NCI-H187 (cell line): ENCODE measurements at places on chromosomes 11 and 22.

DNA sequence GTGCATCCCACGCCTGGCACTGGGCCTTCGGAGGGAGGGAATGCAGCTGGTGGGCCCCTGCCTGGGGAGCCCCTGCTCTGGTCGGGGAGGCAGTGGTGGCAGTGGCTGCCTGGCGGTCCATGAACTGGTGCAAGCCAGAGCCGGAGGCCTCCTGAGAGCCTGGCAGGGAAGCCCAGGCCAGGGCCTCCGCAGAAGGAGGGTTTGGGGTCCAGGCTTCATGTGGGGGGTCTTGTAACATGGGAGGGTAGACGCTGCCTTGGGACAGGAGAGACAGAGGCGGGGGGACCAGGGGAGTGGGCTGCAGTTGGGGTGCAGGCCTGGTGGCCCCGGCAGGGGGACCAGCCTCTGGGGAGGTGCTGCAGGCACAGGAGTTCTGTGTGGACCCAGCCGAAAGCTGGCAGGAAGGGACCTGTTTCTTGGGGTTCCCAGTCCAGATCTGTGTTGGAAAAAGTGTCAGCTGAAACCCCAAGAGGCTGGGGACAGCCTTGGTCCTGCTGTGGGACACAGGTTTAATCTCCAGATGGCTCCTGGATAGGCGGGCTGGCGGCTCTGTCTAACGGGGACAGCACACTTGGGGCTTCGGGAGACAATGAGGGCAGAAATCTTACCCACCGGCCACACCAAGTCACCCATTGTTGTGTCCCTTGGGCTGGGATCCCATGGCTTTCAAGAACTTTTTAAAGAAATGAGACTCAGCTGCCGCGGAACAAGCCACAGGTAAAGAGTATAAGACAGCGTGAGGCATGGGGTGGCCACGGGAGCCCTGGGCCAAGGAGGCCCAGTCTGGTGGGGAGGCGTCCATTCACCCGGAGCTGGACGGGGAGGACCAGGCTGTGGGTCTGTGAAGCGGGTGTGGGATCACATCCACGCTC is 73.5 kb downstream of the KCNQ1 start:
- DNase-seq, result no peak

DNA sequence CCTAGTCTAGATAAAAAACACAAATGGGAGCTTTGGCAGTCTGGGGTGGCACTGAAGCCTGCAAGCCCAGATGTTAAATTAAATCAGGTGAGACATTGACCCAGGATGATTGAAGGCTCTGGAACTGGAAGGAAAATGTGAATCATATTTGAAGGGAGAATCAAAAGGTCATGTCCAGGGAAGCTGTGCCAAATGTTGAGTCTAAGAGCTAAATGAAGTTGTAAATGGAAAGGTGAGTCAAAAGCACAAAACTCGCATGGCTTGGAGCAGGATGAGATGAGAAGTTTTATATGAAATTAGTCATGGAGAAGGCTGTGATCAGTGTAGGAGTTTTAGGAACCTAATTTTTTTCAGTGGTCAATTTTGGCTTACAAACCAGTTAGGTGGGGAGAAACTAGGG is 301.1 kb downstream of the BLID start:
- DNase-seq, result no peak

GRCh38 chr11:8067929-8068575 is 13.0 kb upstream of the TUB start:
- DNase-seq, result no peak

- DNase-seq, result no peak
Measured at GRCh38 chr11:95507794-95508193, 276.8 kb upstream of the SESN3 start.

GRCh38 chr11:127130321-127130720 is 129.8 kb upstream of the KIRREL3 start:
- no peak for DNase-seq

DNA sequence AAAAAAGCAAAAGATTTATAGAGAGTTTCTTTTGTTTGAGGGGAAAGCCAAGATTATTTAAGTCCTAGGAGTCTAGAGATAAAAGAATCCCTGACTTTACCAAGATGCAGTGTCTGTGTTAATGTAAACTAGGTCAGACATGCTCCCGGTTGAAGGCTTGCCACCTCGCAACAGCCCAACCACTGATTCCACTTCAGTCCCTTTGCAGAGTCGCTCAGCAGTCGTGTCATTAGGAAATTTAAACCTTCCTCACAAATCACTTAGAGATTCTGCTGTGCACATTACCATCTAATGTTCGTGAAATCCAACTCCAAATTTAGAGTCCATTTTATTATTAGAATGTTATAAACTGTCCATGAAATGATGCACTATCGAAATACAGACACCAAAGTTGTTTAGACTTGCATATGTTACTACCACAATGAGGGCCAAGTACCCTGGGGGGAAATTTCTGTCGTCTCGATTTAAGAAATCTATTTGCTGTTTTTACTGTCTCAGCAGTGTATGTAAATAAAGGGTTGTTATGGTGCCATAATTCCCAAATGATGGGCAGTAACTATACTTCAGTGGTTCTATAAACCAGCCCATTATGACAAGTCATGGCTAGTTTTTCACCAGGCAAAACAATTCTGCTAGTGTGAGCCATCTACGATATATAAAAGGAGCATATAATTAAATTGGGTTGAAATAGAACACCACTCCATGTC is 101.4 kb upstream of the MTNR1B start:
- DNase-seq, result peak; percentile 26

- no peak for DNase-seq
Measured at GRCh38 chr22:50174382-50175190, 4.1 kb downstream of the PANX2 start.

DNA sequence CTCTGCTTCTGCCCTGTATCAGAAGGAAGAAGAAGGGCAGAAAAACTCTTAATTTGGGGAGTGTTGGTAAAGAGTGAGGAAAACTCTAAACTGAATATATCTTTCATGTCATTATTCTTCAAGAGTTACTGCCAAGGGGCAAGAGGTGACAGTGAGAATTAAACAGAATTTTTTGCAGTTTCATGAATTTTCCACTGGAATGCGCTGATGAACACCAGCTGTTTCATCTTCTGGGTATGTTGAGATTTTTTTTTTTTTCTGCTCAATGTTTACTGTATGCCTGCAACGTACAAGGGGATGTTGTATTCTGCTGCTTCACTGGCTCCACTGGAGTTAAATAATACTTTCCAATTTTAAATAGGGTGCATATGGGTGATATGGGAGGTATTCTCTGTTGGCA is 117.8 kb downstream of the FAM76B start:
- no peak for DNase-seq

DNA sequence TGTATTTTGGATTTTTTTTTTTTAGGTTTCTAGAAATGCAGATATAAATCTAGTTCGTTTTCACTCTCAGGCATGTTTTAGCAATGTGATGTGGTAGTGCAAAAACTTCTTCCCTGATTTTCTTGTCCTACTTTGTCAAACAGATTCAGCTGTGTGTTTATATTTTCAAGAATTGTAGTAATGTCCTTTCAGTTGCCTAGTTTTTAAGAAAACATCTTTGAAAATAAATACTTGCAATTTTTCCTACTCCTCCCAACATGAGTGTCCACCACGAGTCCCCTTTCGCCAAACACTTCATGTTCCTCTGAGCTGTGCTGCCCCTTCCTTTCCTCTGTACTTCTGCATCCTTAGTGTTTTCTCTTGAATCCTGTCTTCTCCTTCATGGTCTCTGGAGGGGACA is 686.9 kb downstream of the NTM start:
- no peak for DNase-seq

DNA sequence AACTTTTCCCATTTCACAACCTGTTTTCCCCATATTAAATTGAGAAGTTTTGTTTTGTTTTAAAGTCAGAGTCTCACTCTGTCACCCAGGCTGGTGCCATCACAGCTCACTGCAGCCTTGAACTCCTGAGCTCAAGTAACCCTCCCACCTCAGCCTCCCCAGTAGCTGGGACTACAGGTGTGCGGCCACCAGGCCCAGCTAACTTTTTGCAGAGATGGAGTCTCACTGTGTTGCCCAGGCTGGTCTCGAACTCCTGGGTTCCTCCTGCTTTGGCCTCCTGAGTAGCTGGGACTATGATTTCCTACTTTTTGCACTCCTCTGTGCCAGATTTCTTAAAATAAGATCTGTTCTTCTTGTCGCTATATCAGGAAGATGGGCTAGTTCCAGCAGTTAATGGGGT is 44.9 kb downstream of the GNB1L start:
- DNase-seq, result no peak

DNA sequence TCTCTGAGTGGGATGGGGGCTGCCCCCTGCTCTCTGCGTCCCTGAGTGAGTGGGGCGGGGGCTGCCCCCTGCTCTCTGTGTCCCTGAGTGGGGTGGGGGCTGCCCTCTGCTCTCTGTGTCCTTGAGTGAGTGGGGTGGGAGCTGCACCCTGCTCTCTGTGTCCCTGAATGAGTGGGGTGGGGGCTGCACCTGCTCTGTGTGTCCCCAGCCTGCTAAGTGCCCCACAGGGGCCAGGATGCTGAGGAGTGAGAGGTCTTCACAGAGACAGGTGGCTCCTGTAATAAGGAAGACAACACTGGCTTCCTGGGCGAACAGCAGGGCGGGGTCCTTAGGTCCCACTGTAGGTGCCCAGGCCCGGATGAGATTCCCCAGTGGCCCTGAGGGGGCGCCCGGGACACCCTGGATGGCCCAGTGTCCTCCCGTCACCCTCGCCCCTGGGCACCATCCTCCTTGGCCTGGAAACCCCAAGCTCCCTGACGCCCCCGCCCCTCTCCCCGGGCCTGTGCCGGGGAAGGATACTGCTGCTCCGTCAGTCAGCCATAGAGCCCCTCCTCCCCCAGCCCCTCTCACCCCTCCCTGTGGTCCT is 3.8 kb upstream of the CCDC188 start:
- no peak for DNase-seq

DNA sequence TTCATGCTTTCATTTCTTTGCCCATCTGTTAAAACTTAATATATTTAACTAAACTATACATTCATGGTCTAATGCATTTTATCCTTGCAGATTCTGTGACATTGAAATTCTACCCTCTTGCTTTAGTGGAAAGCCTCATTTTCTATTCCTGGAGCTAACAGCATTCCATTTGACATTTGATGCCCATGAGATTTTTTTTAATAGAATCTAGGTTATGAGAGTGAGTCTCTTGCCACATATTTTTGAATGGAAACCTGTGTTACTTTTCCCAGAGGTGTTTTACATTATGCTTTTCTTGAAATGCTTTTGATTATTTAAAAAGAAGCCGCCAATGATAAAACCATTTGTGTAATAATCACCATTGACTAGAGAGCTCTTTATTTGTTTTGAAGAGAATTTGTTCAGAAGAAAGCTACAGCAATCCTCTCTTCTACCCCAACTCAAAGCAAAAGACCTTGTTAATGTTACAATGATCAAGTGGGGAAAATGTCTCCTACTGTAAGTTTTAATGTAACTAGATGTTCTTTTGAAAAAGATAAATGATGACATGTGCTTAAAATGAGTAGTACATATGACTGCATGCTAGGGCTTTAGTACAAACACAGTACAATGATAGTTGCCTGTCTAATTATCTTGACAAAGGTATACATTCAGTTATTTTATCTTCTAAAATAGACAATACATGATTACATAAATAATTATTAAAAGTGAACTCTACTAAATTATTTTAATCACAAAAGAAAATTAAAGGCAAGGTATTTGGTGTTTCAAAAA is 67.3 kb downstream of the GAS2 start:
- no peak for DNase-seq

DNA sequence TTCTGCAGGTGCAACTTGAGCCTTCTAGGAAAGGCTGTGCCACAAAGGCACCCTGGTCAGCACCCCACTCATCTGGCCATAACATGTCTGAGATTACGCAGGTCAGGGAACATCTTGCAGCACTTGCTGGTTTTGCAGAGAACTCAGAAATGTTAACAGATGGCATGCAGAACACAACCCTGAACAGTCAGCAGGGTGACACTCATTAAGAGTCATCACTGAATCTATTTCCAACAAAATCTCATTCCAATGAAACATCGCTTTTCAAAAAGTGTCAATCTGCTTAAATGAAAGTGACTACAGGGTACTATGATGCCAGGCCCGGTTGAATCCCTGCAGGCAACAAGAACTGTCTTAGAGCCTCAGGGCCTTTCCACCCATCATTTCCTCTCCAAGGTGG is 369.8 kb upstream of the CCDC90B start:
- DNase-seq, result no peak

- DNase-seq, result no peak
Measured at GRCh38 chr22:40107851-40108378, 69.8 kb upstream of the TNRC6B start.

- DNase-seq, result no peak
Measured at GRCh38 chr11:95505927-95506426, 275.0 kb upstream of the SESN3 start.

DNA sequence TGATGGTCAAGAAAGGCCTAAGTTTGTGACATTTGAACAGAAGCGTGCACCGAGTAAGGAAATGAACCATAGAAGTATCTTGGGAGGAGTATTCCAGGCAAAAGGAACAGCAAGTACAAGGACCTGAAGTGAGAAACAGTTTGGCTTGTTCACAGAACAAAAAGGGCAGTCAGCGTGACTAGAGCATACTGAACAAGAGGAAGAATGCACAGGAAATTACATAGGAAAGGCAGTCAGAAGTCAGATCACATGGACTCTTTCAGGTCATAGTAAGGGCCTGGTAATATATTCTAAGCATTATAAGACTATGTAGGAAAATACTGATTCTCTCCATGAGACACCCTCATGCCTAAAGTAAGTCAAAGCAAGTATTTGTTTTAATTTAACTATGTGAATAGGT is 52.3 kb upstream of the GAB2 start:
- DNase-seq, result no peak

- no peak for DNase-seq
Measured at GRCh38 chr11:84685976-84686375, 941.2 kb downstream of the DLG2 start.

- DNase-seq, result no peak
Measured at GRCh38 chr11:90805172-90805571, 582.3 kb upstream of the CHORDC1 start.

DNA sequence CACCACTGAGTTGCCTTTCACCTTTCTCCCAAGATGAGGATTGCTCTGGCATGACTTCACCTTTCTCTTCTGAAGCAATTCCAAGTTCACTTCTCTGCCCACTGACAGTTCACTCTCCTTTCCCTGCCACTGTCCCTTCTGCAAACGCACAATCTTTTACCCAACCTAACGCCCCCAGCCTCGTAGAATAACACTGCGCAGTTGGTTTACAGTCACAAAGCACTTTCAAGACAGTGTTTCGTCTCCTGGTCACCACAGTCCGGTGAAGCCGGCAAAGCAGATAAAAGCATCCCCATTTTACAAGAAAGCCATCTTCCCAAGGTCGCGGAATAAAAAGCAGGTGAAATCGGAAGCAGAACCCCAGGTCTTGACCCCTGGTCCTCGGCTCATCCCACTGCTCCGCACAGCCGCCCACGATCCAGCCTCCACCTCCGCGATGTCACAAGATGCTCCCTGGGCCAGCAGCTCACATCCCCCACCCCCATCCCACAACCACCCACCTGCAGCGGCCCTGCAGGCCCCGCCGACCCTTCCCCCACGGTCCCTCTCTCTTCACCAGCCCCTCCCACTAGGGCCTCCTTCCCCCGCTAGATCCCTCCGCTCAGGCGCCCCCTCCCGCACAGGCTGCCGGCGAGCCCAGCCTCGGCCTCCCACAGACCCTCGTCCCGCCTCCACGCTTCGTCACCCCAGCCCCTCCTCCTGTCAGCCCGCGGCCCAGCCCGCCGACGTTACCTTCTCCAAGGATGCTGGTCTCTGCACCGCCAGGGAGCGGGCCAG is 585 bp downstream of the PI4KA start:
- DNase-seq, result peak; percentile 9
